Stomach (tissue), 19 donors: ENCODE measurements at places on chromosomes 7 and 10.
A peak's percentile ranks its signal among the peaks of the same experiment; 100 is the strongest.

- no peak overlapping the region for H3K27ac ChIP-seq
- peaks cover 5% of the 10 kb centered on the region for H3K4me1 ChIP-seq
- H3K4me3 ChIP-seq = no peak overlapping the region
- no peaks in the 10 kb centered on the region for H3K36me3 ChIP-seq
These were observed 71.7 kb downstream of the ARL4A start for GRCh38 chr7:12759151-12759550.

- no peak for DNase-seq
- no peak overlapping the region for H3K27ac ChIP-seq
- H3K36me3 ChIP-seq = peaks cover 42% of the 10 kb centered on the region
- H3K4me1 ChIP-seq = no peaks in the 10 kb centered on the region
- no peak overlapping the region for H3K4me3 ChIP-seq
These were observed 10.7 kb upstream of the IDI2 start for GRCh38 chr10:1036341-1036791.

DNA sequence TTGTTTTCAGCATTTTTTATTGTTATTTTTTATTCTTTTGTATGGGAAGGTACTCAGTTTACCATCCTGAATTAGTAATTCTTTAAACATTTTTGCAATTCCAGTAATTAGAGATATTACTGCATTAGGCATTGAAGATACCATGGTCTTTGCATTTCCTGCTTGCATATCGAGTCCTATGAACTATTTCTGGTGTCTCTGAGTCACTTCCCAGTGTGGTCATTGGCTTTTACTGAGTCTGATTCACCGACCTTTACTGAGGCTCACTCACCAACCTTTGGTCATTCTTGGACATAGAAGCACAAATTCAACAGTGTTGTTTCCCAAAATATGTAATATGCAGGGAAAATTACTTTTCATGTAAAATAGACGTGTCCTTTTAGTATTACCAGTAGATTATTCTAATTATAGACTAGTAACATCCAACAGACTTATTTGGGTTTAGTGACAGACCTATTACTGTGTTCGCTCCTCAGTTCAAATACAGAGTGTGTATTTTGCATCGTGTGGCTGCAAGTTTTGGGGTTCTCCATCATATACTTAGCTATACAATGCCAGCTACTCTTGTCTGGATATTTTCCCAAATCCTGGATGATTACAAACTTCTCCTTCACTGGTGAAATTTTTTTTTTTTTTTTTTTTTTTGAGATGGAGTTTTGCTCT is 180.7 kb upstream of the PRSS1 start:
- no peak overlapping the region for H3K27ac ChIP-seq
- H3K4me3 ChIP-seq = no peak overlapping the region
- H3K36me3 ChIP-seq = no peaks in the 10 kb centered on the region
- no peak for DNase-seq

DNA sequence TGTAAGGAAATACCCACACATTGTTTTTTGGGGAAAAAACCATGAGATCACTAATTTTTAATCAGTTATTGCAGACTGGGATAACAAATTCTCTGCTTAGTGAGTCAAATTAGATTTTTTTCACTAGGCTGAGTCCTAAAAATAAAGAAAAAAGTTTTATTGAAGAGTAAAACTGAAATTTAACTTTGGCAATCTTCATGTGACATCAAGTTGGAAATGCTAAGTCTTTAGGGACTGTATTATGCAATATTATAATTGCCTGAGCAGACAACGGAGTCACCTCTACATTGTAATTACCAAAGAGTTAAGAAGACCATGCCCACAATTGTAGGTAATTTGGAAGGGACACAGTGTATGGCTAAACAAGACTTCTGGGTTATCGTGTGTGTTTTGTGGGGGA is 2.2 kb upstream of the CLEC5A start:
- H3K27ac ChIP-seq = no peak overlapping the region
- H3K36me3 ChIP-seq = no peaks in the 10 kb centered on the region
- DNase-seq = no peak

DNA sequence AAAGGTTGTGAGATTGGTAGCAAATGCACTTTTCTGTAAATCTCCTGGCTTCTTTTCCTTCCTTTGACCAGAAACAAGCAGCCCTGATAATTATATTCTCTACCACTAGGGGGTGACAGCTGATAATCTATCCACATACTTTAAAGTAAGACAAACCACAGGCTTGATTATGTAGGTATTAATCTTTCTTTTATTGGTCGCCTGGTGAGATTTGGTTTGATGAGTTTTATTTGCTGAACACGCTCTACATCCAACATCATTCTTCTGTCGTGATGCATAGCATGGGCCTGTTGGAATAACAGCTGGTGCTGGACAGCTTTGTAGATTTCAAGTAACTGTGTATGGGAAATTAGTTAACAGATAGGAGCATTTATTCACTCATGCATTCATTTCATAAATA is 63.5 kb downstream of the ZNF365 start:
- no peaks in the 10 kb centered on the region for H3K27me3 ChIP-seq
- no peaks in the 10 kb centered on the region for H3K36me3 ChIP-seq
- peaks cover 6% of the 10 kb centered on the region for H3K4me1 ChIP-seq
- DNase-seq = peak; percentile 82
- H3K4me3 ChIP-seq = no peak overlapping the region

DNA sequence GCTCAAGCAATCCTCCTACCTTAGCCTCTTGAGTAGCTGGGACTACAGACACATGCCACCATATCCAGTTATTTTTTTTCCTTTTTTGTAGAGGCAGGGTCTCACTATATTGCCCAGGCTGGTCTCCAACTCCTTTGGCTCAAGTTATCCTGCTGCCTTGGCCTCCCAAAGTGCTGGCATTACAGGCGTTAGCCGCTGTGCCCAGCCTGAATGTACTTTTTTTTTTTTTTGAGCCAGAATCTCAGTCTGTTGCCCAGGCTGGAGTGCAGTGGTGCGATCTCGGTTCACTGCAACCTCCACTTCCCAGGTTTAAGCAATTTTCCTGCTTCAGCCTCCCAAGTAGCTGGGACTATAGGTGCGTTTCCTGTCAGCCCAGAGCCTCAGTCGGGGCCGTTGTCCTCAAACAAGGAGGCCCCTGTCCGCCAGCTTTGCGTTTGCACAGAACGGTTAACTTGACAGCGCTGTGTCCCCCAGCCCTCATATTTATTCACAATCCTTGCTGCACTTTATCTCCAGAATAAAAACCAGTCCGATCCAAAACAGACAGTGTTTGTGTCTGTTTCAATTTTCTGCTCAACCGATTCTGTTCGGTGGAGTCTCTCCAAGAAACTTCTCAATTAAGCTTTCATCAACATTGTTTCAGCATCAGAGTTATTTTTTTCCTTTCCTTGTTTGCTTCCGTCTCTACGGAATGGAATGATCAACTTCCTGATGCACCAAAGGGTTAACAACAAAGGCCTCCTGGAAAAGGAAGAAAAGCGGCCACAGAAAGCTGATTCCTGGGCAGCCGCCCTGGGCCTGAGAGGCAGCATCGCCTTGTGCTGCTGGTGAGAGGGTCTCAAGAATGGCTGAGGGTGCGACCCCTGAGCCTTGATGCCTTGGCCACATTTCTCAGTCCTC is 64.5 kb downstream of the PDIA4 start:
- peak overlapping the region; percentile 67 for H3K27ac ChIP-seq
- no peaks in the 10 kb centered on the region for H3K27me3 ChIP-seq
- peaks cover 28% of the 10 kb centered on the region for H3K4me1 ChIP-seq
- no peaks in the 10 kb centered on the region for H3K36me3 ChIP-seq

- no peak overlapping the region for H3K27ac ChIP-seq
- no peak overlapping the region for H3K4me3 ChIP-seq
- no peaks in the 10 kb centered on the region for H3K4me1 ChIP-seq
- no peak for DNase-seq
These were observed 68.8 kb downstream of the PROSER2 start for GRCh38 chr10:11891776-11892486.

DNA sequence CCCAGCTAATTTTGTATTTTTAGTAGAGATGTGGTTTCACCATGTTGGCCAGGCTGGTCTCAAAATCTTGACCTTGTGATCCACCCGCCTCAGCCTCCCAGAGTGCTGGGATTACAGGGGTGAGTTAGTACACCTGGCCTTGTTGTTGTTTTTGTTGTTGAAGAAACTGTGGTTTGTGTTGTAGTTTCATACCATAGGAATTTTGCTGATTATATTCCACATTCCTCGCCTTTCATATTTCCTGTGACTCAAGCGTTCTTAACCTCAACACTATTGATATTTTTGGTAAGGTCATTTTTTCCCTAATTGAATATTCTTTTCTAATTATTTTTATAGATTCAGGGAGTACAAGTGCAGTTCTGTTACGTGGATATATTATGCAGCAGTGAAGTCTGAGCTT is 16.7 kb downstream of the LIPF start:
- no peaks in the 10 kb centered on the region for H3K4me1 ChIP-seq
- H3K27ac ChIP-seq = no peak overlapping the region
- H3K36me3 ChIP-seq = no peaks in the 10 kb centered on the region
- DNase-seq = no peak

DNA sequence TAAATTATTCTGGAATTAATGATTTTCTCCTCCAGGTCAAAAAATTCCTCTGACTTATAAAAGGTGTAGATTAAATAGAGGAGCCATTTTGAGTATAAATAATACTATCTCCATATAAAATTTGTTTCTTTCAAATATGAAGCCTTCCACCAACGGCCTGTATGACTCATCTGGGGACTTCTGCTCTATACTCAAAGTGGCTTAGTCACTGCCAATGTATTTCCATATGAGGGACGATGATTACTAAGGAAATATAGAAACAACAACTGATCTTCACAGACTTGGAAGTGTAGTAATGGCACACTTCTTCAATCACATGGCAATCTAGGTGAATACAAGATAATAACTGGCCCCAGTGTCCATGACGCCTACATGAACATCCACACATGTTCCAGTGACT is 335.6 kb upstream of the HGF start:
- H3K36me3 ChIP-seq = no peaks in the 10 kb centered on the region
- no peaks in the 10 kb centered on the region for H3K27me3 ChIP-seq
- no peak overlapping the region for H3K27ac ChIP-seq
- no peak overlapping the region for H3K4me3 ChIP-seq
- H3K4me1 ChIP-seq = no peaks in the 10 kb centered on the region
- DNase-seq = no peak

- no peaks in the 10 kb centered on the region for H3K4me1 ChIP-seq
- no peaks in the 10 kb centered on the region for H3K36me3 ChIP-seq
- H3K4me3 ChIP-seq = no peak overlapping the region
These were observed 4.2 kb downstream of the ITIH5 start for GRCh38 chr10:7662522-7662921.

GRCh38 chr10:86662186-86663045 is 5.9 kb upstream of the LDB3 start:
- H3K27ac ChIP-seq = no peak overlapping the region
- no peak overlapping the region for H3K4me3 ChIP-seq
- H3K27me3 ChIP-seq = no peaks in the 10 kb centered on the region

GRCh38 chr10:29860166-29860565 is 199.2 kb downstream of the JCAD start:
- H3K4me1 ChIP-seq = peaks cover 8% of the 10 kb centered on the region
- DNase-seq = no peak
- no peaks in the 10 kb centered on the region for H3K27me3 ChIP-seq
- no peak overlapping the region for H3K4me3 ChIP-seq
- H3K36me3 ChIP-seq = no peaks in the 10 kb centered on the region

GRCh38 chr7:19352305-19352695 is 207.1 kb upstream of the FERD3L start:
- H3K27me3 ChIP-seq = no peaks in the 10 kb centered on the region
- no peaks in the 10 kb centered on the region for H3K36me3 ChIP-seq
- no peaks in the 10 kb centered on the region for H3K4me1 ChIP-seq
- no peak for DNase-seq
- no peak overlapping the region for H3K27ac ChIP-seq

GRCh38 chr10:110750931-110751330 is 106.8 kb downstream of the RBM20 start:
- no peak overlapping the region for H3K27ac ChIP-seq
- H3K36me3 ChIP-seq = no peaks in the 10 kb centered on the region
- no peak overlapping the region for H3K4me3 ChIP-seq
- H3K4me1 ChIP-seq = no peaks in the 10 kb centered on the region
- DNase-seq = peak; percentile 28
